Stimulated activated naive CD8-positive, alpha-beta T cell treated with anti-CD3 and anti-CD28 coated beads, Interleukin-15, Interleukin-2, amounts not matched to agents 100 U/mL and 50 U/mL, for 24 hours (primary cell): ENCODE measurements at places on chromosomes 7 and 10.

GRCh38 chr10:128124813-128125403, 1.3 kb downstream of the MKI67 start:
- peak; percentile 14 for DNase-seq

DNA sequence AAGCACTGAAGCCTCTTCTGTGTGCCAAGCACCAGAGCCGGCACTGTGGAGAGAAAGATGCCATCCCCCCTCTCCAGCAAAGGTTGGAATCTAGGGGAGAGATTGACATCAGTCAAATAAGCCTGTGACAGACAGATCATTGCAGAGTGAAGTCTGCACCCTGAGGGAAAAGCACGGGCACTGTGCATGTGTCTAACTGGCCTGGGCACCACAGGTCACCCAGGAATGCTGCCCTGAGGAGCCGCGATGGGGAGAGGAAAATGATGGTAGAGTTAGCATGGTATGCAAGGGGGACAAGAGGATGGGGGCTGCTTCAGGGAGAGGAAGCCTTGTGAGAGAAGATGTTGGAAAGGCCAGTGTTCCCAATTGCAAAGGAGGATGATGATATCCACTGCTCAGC, 261.0 kb downstream of the GRID1 start:
- DNase-seq, result no peak

- no peak for DNase-seq
Measured at GRCh38 chr10:48210391-48210790, 64.1 kb downstream of the FRMPD2 start.

- no peak for DNase-seq
Measured at GRCh38 chr10:91694170-91694794, 61.4 kb upstream of the PPP1R3C start.

- DNase-seq, result no peak
Measured at GRCh38 chr7:1674161-1675035, 4.3 kb downstream of the ELFN1 start.

GRCh38 chr10:31924833-31925232, 3.8 kb downstream of the ARHGAP12 start:
- no peak for DNase-seq

GRCh38 chr7:112624416-112624815, 143.6 kb downstream of the LSMEM1 start:
- DNase-seq, result no peak

DNA sequence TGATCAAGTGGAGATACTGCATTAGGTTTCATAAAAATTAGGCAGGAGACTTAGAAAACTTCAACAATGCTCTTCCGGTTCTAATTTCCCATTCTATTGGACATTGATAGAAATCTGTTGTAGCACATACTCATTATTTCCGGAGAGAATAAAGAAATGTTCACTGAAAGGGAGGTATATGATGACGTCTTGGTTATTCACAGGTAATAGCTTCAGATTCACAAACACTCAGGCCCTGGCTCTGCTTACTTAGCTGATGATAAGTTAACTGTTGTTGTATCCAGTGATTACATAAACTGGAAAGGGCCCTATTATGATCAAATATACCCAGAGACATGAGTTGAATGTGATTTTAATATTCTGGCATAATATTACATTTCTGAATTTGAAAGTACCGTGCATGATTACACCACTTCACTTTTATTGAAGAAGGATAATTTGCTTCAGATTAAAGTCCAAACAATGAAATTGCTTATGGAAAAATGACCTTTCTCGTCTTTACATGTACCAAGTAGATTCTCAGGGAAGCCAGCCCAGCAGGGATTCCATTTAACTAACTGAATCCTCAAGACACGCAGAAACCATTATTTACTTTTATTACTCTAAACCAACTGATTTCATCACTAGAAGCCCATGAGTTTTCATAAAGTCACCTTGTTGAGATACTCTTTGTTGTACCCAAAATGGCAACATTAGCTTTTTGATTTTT, 288.0 kb upstream of the PITRM1 start:
- no peak for DNase-seq

DNA sequence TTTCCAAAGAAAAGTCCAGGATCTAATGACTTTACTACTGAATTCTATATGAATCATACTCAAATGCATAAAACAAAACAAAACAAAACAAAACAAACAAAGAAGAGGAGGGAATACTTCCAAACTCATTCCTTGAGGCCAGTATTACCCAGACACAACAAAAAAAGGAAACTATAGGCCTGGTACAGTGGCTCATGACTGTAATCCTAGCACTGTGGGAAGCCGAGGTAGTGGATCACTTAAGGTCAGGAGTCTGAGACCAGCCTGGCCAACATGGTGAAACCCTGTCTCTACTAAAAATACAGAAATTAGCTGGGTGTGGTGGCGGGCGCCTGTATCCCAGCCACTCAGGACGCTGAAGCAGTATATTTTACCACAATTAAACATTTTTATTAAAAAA, 114.6 kb downstream of the NRBF2 start:
- no peak for DNase-seq

DNA sequence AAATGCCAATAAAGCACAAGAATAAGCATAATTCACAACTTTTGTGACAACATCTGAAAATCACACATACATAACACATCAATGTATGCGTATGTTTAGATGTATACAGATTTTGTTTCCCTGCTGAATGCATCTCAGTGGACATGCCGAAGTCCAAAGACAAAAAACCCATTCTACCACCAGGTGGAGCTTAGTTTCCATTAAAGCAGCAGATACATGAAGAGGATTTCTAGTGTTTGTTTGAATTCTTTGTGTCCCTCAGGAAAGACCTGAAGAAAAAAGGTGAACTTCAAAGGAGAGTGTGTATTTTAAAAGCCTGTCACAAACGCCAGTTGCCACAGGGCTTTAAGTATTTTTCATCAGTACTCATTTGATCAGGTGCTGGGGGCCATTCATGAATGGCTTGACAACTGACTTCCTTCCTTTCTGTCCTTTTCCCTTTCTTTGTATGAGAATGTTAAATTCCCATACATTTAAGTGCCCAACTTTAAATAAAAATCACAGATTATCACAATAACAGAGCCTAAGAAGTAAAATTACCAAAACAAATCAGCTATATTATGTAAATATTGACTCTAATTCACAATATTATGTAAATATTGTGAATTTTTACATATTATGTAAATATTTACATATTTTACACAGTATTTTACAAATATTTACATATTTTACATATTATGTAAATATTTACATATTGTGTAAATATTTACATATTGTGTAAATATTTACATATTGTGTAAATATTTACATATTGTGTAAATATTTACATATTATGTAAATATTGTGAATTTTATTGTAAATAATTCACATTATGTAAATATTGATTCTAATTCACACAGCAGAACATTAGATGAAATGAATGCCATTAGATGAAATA, 343.0 kb downstream of the CRPPA start:
- DNase-seq, result no peak

DNA sequence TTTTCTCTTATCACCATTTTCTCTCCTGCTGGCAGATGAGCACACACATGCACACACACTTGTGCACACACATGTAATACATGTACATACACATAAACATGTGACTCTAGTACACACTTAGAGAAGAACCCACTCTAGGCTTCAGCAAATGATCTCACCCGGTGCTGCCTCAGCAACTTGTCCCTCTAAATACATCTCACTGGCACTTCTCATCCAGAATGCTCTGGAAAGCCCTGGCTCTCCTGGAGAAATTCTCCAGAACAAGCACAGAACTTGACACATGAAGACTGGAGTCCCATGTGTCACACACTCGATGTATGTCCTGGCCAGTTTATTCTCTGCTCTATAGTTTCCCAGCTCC, 254.9 kb downstream of the ELMO1 start:
- DNase-seq, result no peak

DNA sequence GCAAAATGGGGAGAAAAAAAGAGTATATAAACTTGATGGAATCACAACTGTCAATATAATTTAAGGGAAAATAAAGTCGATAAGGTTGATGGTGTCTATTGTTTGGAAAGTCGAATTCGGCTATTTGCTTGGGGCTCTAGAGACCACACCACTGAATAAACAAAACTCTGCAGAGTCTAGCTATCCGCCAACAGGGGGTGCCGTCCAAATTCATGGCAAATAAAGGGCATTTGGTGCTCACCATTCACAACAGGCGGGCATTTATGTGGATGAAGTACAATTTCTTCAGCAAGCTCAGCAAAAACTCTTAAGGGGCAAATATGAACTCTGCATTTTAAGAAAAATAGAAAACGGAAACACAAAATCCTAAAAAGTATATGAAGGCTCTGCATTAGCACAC, 23.3 kb downstream of the CD36 start:
- no peak for DNase-seq

- DNase-seq, result no peak
Measured at GRCh38 chr10:11875494-11876281, 52.5 kb downstream of the PROSER2 start.

GRCh38 chr7:117895276-117895675, 22.0 kb upstream of the CTTNBP2 start:
- no peak for DNase-seq

- DNase-seq, result no peak
Measured at GRCh38 chr10:10881117-10881813, 136.4 kb upstream of the CELF2 start.

DNA sequence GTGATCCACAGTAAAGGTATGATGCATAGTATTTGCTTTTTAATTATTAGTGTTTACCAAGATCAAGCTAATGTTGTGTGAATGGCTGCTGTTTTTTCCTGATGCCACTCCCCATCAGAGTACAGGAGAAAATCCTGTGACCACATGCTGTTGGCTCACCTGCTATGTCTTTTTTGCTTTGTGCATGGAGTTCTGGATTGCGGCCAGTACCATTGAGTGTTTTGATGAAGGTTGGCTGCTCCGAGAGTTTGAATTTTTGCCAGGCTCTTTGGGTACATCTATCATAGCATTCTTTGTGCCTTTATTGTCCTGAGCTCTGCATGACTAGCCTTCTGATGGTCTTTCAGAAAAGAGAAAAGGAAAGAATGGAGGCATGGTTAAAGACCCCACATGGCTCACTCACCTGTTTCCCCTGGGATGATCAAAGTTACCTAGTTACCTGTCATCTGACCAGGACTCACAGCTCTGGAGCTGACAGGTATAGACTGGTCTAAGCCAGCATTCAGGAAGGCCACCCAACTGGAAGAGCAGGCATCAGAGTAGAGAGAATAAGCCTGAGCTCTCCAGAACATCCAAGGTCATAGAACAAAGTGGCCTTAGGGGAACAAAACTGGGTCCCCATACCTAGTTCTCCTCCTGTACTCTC, 11.8 kb upstream of the SGPL1 start:
- DNase-seq, result no peak

GRCh38 chr10:27622596-27622995, 118.5 kb downstream of the RAB18 start:
- DNase-seq, result no peak

- DNase-seq, result no peak
Measured at GRCh38 chr10:24908793-24909423, 43.5 kb downstream of the PRTFDC1 start.

DNA sequence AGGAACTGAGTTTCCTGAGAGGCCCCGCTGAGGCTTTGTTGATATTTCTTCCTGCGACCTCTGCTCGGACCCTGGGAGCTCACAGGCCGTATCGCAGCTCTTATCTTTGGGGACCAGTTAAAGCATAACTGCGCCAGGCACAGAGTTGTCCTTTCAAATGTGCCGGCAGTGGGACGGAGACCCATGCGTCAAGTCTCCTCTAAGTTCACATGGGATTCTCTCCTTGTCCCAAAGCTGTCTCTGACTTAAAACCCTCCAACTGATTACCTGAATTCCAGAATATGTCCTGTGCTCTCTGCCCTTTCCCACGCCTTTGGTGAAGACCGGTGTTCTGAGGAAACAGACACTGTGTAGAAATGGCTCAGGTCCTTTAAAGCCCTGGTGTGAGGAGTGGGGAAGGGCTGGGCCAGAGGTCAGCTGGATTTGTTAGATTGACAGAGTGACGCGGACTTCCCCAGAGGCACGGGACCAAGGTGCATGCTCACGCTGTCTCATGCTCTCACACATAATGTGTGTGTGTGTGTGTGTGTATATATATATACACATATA, 169.8 kb downstream of the EGFR start:
- DNase-seq, result no peak

DNA sequence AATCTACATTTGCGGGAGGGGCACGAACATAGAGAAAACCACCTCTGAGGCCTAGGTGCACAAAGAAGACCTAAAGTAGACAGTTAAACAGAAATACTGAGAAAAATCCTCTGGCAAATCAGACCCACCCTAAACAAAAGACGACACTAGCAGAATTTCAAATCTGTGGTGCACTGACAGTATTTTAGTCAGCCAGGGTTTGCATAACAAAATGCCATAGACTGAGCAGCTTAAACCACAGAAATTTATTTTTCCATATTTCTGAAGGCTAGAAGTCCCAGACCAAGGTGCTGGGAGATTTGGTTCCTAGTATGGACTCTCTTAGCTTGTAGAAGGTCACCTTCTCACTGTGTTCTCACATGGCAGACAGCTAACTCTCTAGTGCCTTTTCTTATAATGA, 26.3 kb downstream of the IPMK start:
- DNase-seq, result no peak

DNA sequence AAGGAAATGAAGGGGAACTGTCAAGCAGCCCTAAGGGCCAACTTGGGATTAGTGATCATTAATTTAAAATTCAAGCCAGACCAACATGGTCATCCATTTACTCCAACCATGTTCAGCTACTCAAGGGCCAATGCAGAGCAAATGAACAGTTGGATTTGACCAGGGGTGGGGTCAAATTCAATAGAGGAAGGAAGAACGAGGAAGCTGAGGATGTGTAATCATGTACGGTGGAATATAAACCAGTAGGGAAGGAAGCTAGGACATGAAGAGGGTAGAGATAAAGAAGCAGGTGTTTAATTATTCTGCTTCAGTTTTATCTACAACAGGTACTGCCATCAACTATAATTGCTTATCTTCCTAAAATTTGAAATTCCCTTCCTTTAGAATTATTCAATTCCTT, 81.6 kb downstream of the HIBADH start:
- DNase-seq, result no peak

DNA sequence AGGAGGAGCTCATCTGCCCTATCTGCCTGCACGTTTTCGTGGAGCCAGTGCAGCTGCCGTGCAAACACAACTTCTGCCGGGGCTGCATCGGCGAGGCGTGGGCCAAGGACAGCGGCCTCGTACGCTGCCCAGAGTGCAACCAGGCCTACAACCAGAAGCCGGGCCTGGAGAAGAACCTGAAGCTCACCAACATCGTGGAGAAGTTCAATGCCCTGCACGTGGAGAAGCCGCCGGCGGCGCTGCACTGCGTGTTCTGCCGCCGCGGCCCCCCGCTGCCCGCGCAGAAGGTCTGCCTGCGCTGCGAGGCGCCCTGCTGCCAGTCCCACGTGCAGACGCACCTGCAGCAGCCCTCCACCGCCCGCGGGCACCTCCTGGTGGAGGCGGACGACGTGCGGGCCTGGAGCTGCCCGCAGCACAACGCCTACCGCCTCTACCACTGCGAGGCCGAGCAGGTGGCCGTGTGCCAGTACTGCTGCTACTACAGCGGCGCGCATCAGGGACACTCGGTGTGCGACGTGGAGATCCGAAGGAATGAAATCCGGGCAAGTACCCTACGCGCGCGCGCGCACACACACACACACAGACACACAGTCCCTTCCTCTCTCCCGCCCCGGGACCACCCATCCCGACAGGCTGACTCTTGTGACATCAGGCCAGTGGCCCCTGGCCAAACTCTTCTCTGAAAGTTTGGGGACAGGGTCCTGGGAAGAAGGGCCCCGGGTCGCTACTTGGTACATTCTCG, 538 bp downstream of the TRIM8 start:
- peak; percentile 84 for DNase-seq
